ENCODE measurements at places on chromosomes 2 and 18.

DNA sequence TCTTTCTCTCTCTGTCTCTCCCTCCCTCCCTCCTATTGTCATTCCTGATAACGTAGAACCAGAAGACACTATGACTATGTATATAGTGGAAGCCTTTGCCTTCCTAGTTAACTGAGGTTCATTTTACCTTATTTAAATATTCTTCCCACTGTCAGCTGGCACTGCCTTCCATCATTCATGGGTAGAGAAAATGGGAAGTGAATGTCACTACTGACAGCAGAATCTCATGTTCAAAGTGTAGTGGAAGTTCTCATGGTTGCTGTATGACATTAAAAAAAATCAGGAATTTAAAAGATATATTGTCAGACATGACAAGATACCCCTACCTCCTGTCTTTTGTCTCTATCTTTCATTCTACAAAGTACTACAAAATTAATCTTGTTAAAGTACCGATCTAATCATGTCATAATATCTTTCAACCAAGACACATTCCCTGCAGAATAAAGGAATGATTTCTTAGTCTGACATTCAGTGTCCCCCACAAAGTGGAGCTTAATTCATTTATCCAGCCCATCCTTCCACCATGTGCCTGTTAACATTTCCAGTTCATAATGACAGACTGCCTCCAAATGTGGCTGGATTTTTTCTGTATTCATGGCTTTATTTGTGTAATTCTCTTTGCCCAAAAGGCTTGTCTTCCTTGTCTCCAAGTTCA, 250.1 kb upstream of the CDH20 start:
- no peak for DNase-seq

GRCh38 chr18:2903006-2903405, 56.2 kb downstream of the EMILIN2 start:
- DNase-seq: no peak

GRCh38 chr18:51188024-51188701, 9.3 kb downstream of the MEX3C start:
- no peak for DNase-seq

GRCh38 chr2:131567891-131568290, 40.2 kb downstream of the CCDC74A start:
- no peak for DNase-seq

DNA sequence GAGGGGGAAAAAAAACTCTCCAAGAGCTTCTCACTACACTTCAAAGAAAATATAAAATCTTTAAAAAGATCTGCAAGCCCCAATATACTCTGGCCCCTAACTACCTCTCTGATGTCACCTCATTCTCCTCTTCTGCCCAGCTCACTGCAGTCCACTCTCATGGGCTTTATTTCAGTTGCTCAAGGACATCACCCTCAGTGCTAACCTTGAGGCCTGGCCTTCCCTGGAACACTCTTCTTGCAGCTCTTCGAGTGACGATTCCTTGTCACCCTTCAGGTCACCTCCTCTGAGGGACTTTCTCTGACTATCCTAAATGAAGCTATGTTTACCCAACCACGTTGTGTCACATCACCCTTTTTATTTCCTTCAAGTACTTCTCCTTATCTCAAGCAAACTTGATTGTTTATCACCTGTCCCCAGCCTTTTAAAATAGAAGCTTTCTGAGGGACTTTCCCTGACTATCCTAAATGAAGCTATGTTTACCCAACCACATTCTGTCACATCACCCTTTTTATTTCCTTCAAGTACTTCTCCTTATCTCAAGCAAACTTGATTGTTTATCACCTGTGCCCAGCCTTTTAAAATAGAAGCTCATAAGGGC, 10.4 kb downstream of the RTTN start:
- DNase-seq: no peak

DNA sequence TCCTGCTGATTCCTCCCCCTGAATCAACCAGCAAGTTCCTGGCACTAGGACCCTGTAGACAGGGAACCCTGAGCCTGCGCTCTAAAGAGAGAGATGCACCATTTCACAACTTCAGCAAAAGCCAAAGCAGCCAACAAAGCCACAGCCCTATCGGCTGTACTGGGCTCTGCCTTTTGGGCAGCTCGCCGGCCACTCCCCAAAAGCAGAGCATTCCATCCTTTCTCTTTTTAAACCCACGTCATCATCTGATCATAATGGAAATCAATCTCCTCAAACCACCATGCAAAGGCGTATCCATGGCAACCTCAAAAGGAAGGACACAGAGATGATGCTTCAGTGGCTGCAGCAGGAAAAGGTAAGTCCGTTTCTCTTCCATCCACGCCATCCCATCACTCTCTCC, 5.3 kb upstream of the DCTN1 start:
- DNase-seq: no peak

- DNase-seq: no peak
Observed at GRCh38 chr2:100321179-100321865, 979 bp downstream of the LONRF2 start.

DNA sequence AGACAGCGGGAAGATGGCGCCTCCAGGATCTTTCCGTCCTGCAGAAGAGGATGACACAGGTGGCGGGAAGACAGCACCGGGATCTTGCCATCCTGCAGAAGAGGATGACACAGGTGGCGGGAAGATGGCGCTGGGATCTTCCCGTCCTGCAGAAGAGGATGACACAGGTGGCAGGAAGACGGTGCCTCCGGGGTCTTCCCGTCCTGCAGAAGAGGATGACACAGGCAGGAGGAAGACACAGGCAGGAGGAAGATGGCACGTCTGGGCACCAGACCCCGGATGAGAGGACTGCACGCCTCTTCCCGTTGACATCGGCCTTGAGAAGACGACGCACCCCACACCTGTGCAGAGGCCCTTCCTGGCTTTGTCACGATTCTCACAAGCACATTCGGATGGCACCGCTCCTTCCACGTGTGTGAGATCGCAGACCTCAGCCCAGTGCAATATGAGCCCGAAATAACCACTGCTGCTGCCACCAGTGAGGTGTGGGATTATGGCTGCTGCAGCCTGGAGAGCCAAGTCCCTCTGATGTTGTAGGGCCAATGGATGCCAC, 79.4 kb upstream of the SNTG2 start:
- DNase-seq: no peak

Measured in activated naive CD4-positive, alpha-beta T cell treated with anti-CD3 and anti-CD28 coated beads, Interleukin-2, amount 50 U/mL, for 16 hours (primary cell).